ENCODE measurements at places on chromosomes 3 and 15.

DNA sequence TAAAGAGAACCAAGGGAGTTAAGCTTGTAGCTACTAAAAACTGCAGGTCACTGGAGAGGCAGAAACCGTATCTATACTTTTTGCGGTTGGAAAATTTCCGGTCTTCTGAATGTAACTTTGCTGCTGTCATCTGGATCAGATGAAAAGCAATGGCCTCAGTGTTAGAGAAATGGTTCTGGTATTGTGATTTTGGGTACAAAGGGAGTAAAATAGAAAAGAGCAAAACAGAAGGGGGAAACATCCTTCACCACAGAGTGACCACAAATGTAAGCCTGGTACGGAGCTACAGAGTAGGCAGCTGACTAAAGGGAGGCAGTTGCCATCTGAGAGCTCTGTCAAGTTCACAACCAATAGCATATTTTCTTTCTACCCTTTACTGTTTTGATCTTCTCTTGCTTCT lies 5.6 kb downstream of the CD96 start:
- no peak for DNase-seq

DNA sequence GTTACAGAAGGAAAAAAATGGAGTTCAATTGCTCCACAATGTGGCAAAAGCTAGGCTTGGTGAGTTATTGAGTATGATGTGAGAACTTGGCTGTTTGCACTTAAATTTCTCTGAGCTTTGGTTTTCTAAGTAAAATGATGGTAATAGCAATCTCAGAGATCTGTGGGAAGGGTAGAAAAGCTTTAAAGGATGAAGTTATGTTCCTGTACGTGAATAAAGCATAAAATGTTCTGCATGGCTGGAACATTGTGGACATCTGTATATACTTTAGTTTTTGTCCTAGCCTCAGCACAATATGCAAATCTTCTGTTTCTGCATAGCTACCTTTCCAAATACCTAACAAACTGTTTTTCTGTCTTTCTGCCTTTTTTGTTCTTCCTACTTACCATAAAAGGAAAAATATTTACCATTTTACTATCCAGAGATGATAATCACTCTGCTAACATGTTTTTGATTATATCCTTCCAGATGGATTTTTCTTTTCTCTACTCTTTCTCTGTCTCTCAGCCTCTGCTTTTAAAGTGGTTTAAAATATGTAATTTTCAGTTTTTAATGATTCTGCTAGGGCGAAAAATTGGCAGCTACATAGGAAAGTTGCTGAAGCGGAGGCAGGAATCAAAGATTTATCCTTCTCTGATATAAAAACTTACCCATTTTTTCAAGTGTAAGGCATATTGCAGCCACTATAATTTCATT lies 188.1 kb downstream of the FNDC3B start:
- no peak for DNase-seq

GRCh38 chr3:126211569-126211968 lies 31.2 kb upstream of the ALDH1L1 start:
- no peak for DNase-seq

DNA sequence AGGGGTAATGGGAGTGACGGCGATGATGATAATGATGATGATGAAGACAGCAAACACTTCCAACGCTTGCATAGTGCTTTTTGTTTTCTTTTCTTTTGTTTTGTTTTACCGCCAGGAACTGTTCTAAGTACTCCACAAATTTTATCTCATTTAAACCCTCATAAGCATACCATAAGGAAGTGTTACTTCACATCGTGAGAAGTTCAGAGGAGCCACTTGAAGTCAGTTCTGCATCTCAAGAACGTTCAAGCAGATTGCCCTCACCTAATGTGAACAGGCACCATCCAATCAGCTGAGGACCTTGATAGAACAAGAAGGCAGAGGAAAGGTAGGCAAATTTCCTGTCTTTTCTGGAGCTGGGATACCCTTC lies 104.1 kb downstream of the LSM3 start:
- DNase-seq: no peak

DNA sequence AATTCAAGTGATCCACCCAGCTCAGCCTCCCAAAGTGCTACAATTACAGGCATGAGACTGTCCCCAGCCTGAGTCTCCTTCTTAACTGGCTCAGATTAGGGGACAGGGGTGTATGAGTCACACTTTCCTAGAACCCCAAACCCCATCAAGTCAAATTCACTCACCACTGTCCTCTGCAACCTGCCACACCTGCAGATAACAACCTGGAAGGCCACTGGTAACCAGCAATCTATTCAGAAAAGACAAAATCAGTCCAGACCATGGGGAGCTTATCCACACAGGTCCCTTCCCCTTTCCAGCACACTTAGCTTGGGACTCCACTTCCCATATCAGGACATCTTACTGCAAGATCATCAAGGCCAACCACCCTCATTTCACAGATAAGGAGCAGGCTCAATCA lies 6.4 kb downstream of the WDR73 start:
- DNase-seq: no peak

- no peak for DNase-seq
Measured at GRCh38 chr3:118435851-118436350, 598.7 kb downstream of the IGSF11 start.

DNA sequence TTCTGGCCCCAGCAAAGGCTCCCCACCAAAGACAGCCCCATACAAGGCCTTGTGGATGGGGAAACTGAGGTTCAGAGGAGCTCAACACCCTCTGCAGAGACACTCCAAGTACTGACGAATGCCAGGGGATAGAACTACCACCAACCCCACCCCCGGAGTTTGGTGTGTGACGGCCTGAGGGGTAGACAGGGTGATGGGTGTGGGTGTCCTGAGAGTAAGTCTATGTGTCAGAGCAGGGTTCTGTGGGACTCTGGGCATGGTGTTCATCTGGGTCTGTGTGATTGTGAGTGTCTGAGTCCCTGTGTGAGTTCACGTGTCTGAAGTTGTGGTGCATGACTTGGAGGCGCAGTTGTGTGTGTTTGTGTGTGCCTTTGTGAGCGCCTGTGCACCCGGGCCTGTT lies 7.4 kb downstream of the PTH1R start:
- no peak for DNase-seq

- no peak for DNase-seq
Measured at GRCh38 chr3:188010478-188010877, 143.5 kb upstream of the LPP start.

DNA sequence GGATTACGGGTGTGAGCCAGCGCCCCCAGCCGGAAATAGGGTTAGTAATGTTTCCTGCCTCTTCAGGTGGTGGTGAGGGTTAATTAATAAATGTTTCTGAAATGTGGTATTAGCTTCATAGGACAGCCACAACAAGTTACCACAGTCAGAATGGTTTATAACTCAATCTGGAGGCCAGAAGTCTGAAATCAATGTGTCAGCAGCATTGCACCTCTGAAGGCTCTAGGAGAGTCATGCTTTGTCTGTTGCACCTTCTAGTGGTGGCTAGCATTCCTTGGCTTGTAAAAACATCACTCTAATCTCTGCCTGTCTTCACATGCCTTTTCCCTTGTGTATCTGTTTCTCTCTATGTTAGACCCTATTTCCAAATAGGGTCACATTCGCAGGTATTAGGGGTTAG lies 7.8 kb upstream of the RPSA start:
- DNase-seq: no peak

GRCh38 chr15:73983211-73983727 lies 8.8 kb downstream of the STOML1 start:
- no peak for DNase-seq

GRCh38 chr3:46359733-46360493 lies 6.0 kb downstream of the CCR2 start:
- DNase-seq: no peak

DNA sequence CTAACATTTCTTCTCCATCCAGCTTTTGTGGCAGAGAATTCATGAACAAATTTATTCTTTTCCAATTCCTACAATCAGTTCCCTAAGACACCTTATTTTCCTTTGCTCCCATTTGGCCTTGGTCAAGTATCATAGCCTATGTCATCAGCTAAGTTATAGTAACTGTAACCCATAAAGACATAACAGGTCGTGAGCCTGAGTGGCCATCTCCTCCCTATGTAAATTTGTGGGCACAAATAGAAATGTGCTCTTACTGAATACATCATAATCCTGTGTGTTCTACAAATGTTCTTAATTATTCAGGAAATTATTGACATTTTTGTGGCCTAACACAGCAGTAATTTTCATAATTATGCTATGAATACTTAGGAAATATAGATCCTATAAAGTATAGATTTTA lies 108.9 kb upstream of the ZNF717 start:
- no peak for DNase-seq

DNA sequence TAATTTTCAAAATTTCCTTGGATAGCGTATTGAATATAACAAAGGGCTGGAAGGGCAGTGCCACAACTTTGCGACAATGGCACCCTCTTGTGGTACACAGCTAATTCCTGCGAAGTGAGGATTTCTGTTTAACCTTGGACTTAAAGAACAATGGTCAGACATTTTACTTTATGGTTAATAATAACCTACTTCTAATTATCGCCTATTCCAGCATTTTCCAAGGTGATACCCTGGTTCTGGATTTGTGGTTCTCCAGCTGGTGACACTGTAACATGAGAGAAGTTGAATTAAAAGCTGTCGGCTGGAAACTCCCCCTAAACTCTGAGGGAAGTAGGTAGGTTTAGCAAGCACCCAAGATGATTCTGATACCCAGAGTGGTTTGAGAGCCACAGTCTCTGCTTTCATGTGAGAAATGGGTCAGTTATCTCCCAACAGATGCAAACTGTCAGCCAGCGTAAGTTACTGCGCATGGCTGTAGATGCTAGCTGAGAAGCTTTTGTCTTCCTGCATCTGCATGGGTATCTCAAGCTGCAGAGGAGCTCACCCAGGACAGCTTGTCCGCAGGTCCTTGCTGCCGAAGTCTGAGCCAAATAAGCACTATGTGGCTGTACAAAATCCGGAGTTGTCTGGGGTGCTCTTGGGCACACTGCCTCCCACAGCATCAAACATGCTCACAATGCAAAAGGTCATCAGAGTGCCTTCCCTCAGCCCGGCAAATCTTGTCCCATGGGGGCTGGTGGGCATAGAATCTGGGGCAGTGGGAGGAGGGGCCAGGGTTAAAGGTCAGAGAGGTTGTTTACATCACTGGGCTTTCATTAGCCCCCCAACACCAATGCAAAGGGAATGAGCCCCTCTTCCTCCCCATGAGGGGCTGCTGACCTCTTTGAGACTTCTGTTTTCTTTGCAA lies 6.6 kb upstream of the CHSY1 start:
- no peak for DNase-seq

DNA sequence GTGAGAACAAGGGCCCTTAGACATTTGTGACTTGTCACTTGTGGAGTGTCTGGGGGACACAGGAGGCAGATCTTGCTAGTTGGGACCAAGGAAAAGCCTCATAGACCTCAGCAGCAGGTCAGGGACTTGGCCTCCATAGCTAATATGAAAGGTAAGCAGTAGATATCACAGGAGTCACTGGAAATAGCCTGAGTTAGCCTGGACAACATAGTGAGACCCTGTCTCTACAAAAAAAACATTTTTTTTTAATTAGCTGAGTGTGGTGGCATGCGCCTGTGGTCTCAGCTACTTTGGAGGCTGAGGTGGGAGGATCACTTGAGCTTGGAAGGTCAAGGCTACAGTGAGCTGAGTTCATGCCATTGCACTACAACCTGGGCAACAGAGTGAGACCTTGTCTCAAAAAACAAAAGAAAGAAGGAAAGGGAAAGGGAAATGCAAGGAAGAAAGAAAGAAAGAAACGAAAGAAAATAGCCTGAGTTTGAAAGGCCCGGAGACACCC lies 37.1 kb upstream of the CLK3 start:
- no peak for DNase-seq

GRCh38 chr3:24389108-24390090 lies 105.3 kb downstream of the THRB start:
- DNase-seq: no peak

DNA sequence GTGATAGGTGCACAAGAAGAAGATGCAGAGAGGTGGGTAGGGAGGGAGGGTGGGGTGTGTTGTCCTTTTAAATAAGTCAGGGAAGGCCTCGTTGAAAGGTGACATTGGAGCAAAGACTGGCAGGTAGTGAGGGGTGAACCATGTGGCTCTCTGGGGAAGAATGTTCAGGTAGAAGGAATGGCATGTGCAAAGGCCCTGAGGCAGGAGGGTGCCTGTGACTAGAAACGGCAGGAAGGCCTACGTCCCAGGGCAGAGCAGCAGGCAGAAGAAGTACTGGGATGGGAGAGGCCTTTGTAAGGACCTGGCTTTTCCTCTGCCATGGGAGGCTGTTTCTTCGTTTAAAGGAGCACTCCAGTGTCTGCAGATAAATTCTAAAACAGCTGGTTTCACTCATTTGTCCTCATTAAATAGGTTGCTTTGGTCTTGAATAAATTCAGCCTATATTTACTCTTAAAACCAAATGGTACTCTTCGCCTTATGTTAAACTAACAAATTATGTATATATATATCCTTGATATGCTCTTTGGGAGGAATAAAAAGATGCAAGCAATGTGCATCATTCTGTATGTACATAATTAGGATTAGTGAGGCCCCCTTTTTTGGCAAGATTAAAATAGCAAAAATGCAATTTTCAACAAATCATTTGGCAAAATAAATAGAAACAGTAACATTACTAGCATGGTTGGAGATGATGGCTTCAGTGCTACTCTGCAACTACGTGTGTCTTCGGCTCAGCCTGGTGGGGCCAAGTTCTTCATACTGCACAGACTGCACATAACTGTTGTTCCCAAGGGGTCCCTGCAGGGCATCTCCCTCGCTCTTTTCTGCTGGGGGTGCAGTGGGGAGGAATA lies 151.4 kb downstream of the KLF13 start:
- peak; percentile 16 for DNase-seq

- no peak for DNase-seq
Measured at GRCh38 chr3:32996048-32996754, 44.8 kb downstream of the CCR4 start.

- no peak for DNase-seq
Measured at GRCh38 chr3:29141197-29141917, 139.5 kb upstream of the RBMS3 start.

DNA sequence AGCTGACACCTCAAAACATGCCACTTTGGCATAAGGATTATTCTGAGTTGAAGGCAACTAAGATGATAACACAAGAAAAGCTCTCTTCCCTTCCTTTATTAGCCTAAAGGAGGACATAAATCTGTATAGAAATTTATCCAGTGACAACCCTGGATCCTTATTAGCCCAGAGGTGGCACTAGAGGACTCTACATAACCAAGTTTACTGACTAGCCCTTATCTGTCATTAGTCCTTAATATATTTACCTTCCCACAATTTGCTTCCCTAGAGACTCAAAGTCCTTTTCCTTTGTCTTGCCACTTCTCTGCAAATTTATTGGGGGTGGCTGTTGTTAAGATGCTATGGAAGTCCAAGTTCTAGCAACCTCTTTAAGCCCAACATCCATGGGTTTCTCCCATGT lies 26.7 kb downstream of the CEP70 start:
- no peak for DNase-seq

Measured in activated T-cell treated with anti-CD3 and anti-CD28 coated beads, Interleukin-2, amount 50 U/mL, for 24 hours (primary cell).